Fibroblast of skin of left biceps (primary cell): ENCODE measurements at places on chromosomes 5 and 9.
A peak's percentile ranks its signal among the peaks of the same experiment; 100 is the strongest.

DNA sequence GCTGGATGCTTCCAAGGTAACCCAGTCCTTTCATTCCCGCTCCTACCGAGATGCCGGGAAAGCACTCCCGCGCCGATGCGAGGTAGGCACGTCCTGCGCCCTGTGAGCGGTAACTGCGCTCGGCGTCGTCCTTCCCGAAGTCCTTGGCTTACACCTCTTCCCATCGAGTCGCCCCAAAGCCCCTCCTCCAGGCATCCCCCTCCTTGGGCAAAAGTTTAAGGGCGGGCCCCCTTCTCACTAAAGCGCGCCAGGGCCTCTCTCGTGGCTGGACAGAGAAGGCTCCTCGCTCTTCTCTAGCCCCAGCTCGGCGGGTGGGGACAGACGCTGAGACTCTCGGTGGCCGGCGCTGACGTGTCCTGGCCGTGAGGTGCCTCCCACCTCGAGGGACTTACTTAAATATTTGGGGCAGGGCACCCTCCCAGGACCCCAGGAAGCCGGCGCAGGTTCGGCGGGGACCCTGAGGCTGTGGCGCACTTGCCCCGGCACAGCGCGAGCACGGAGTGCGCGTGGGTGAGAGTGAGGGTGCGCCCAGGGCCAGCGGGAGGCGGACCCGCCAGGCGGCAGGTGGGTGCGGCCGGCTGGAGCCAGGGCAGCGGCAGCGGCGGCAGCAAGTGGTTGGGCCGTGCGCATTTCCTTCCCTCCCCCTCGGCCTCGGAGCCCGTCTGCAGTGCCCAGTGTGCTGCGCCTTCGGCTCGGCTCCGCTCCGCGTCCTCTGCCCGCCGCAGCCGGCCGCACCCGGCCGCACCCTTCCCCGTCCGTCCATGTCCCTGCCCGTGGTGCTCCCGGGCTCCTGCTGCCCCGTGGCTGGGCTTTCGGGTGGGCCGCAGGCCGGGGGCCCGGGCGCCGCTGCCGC lies at the start of gene ENTREP1:
TSS of gene ENTREP1 (plus strand) at position 667 of the 853 bp plus-strand sequence. CDS start at position 762, 95 bp downstream.
- no peak for DNase-seq

GRCh38 chr5:122172207-122172606 lies 42.9 kb downstream of the ZNF474 start:
- no peak for DNase-seq

GRCh38 chr5:179273073-179273435 lies 72.2 kb downstream of the ADAMTS2 start:
- DNase-seq, result no peak

GRCh38 chr5:522116-522515 lies 2.1 kb downstream of the SLC9A3 start:
- no peak for DNase-seq

- no peak for DNase-seq
These were observed 122.5 kb downstream of the COL23A1 start for GRCh38 chr5:178467568-178468195.

DNA sequence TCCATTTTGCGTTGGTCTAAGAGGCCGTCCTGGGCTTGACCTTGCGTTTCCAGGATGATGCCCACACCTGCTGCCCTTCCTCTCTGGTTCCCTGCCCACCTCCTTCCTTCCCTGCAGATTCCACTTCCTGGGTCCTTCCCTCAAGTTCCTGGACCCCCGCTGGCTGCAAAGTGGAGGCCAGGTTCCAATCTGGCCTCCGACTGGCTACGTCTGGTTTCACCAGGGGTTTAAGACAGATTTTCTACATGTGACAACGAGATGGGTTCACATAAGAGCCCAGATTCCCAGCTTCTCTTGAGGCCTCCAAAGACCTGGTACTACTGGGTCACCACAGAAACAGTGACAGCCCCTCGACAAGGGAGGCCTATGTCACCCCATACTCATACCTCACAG lies 2.1 kb downstream of the MGAT4B start:
- no peak for DNase-seq

DNA sequence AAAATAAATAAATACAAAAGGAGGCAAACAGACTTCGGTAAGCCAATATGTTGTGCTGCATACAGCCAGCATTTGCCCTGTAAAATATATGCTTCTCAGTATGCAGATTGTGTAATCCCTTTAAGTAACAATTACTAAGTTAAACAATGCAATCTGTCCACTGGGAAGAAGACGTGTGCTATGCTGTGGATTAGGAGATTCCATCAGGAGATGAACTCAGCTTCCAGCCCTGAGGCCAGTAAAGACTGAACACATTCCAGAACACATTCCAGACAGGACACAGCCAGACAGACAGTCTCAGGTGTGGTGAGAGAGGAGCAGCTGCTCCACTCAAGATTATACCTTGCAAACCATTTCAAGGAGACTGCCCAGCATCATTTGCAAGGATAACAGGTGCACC lies 97.8 kb downstream of the MPDZ start:
- peak; percentile 2 for DNase-seq

DNA sequence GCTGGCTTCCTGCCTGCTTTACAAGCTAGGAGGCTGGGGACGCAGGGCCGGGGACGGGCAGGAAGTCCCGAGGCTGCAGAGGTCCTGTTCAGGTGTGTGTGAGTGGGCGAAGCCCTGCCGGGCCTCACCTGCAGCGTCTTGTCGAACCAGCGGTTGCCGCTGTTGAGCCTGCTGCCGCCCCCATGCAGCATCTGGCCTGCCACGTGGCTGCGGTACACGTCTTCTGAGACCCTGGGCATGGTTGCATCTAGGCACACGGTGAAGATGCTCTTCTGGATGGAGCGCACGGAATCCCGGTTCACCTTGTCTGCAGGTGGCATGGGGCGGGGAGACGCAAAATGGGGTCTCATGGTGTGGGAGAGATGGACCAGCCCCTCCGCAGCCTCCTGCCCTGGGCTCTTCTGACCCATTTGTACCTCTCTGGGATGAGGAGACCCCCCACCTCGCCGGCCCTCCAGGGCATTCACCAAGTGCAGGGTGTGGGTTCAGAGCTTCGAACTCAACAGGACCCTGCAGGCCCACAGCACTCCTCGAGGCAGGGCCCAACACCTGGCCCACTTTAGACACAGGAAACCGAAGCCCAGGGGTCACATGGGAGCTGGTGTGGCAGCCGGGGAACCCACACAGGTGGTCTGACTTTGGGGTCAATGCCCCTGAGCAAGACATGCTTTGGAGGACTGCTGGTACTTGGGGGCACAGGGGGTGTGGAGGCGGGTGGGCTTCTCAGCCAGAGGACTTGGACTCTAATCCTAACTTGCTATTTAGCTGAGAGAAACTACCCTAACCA lies 10.0 kb downstream of the CRAT start:
- no peak for DNase-seq

DNA sequence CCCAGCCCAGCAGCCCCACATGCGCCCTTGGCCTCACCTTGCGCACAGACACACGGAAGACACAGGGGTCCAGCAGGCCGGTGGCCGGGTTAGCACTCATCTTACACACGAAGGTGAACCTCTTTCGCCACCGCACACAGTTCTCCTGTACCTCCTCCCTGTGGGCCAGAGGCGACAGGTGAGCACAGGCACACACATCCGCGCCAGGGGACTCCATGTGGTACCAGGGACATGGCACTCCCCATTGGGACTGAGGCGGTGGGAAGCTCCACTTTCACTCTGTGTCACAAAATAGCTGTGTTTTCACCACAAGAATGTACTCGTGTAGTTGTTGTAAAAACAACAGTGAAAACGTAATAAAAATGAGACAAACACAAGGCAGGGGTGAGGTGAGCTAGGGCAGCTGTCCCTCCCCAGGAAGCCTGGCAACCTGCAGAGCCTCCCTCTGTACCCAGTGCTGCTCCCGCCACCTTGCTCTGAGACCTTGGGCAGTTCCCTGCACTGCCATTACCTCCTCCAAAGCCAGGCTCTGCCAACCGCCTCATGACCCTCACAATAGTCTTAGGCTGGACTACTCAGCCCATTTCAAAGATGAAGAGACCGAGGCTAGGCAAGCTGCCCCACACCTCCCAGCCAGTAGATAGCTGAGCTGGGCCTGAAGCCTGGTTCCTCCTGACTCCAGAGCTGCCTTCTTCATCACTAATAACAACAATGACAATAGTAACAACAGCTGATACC lies 16.3 kb upstream of the DPM2 start:
- no peak for DNase-seq

GRCh38 chr9:2459756-2460155 lies 161.8 kb upstream of the VLDLR start:
- DNase-seq, result no peak

DNA sequence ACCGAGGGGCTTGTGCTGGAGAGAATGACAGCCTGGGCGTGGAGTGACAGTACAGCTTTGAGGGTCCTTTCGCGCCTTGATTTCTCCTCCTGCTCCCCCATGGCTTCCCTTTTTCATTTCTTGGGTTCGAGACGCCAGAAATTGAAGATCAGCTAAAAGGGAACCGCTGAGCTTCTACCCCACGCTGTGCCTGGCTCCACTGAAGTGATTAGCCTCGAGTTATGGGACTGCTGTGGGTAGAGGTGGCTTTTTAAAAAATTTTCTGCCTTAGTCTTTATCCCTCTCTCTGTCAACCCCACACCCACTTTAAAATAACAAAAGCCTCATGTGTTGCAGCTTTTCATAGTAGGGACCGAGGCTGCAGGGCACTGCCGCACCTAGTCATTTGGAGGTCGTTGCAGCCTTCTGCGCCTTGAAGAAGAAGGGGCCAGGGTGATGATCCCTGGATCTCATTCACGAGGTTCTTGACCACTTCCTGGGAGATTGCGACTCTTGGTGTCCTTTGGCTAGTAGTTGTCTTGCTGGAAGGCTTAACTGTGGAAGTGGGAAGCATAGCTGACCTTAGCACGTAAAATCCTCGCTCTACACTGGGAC lies 603 bp downstream of the PPIP5K2 start:
- no peak for DNase-seq

- peak; percentile 13 for DNase-seq
These were observed 187.5 kb downstream of the TMEM38B start for GRCh38 chr9:105881654-105882349.

DNA sequence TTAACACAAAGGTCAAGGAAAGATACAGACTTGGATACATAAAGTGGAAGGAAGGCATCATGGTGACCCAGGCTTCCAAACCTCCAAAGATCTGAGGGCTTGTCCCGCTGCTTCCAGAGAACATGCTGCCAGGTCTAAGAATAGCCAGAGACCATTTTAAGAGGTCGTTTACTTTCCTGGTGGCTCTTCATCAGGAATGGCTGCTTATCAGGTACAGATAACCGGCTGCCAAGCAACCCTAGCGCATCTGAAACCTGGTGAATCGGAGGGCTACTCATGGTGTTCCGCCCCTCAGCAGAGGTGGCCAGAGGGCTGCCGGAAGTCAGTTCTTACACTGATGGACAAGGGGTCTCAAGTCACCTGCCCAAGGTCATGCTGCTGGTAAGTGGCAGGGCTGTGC lies 251.3 kb upstream of the DAP start:
- no peak for DNase-seq

DNA sequence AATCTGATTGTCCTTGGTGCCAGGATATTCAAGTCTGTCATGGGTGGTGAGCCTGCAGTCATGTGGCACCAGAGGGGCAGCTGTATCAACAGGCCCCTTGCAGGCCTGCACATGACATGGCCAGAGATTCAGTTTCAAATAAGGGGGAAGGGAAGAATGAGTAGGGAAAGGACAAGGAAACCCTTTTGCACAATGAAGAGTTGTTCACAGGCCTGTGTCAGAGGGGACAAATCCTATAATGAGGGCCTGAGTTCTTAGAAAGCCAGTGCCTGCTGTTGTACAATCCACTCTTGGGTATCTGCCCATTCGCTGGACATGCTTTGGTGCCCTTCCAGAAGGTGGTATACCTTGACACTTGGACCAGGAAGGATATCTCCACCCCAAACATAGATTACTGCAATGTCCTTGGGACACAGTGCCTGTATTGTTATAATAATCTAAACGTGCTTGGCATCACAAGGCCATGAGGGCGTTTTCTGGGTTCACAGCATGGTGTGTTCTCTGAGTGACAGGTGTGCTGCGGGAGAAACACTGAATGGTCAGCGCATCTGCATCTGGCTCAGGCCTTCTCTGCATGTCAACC lies 1.9 kb upstream of the TMEM171 start:
- no peak for DNase-seq

DNA sequence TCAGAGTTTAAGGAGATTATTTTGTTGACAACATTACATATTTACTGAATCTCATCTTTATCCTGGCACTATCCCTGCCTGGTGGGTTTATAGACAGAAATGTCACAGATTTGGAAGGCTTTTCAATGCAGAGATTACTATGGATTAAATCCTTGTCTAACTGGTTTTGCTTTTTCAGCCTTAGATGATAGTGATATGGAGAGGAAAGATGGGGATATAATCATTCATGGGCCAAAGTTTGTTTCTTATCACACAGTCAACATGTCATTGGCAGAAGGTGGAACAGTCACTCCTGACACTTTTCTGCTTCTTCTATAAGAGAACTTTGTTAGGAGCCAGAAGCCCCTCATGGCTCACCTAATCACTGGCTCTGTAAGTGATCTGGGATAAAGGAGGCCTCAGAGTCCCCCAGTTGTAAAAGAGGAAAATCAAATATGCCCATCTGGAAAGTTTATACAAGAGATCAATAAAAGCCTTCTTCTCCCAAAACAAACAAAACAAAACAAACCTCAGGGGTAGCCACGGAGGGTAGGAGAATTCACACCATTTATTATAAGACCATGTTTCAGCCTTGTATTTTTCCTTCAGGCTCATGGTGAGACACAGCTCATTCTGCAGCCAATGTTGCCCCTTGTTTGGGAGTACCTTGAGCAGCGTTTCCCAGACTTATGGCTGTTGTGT lies 101.2 kb downstream of the PCSK1 start:
- no peak for DNase-seq

DNA sequence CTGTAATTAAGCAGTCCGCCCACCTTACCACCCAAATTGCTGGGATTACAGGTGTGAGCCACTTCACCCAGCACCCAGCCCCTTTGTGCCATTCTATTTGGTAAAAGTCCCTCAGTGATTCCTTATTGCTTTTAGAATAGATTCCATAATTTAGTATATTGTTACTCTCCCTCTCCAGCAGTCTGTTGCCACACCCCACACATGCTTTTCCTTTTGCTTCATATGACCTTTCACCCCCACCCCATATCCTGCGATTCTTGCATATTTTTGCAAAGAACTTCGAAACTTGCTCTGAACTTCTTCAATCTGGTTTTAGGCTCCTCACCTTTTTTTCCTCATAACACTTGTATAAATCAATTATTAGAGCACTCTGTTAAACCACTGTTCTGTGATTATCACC lies 100.2 kb downstream of the MTREX start:
- DNase-seq, result no peak

- no peak for DNase-seq
These were observed 417.9 kb upstream of the C9orf72 start for GRCh38 chr9:27991221-27991620.

GRCh38 chr5:9533096-9533495 lies 12.8 kb downstream of the SEMA5A start:
- DNase-seq, result no peak

GRCh38 chr9:94773655-94774054 lies 47.2 kb downstream of the AOPEP start:
- DNase-seq, result no peak
